ENCODE measurements at places on chromosomes 5 and 9.

DNA sequence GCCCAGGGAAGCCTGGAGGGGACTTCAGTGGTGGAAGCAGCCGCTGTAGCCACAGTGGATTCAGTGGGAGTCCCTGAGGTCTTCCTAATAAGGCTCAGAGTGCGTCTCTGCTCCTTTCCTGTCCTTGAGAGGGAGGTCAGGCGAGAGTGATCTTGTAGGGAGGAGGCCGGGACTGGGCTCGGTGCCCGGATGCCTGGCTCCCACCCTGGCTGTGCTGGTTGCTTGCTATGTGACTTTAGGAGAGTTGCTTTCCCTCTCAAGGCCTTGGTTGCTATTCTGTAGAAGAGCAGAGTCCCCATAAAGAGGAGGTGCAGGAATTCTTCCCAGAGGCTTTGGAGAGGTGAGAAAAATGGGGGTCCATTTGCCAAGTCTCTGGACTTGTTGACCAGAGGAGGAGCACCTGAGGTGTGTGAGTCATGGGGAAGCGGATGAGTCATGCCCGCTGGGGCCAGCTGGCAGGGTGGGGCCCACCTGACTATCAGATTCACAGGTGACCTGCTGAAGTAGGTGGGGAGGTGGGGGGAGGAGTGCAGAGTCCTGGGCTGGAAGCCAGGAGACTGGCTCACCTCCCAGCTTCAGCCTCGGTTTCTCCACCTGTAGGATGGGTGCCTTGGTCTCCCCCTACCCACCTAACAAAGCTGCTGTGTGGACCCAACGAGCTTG, 13.8 kb downstream of the GSN start:
- DNase-seq: no peak

- no peak for DNase-seq
Measured at GRCh38 chr9:6076851-6077250, 61.4 kb upstream of the RANBP6 start.

GRCh38 chr9:98795295-98795955, 930 bp downstream of the ANKS6 start:
- DNase-seq: no peak

GRCh38 chr9:136075134-136075841, 19.8 kb downstream of the NACC2 start:
- no peak for DNase-seq

DNA sequence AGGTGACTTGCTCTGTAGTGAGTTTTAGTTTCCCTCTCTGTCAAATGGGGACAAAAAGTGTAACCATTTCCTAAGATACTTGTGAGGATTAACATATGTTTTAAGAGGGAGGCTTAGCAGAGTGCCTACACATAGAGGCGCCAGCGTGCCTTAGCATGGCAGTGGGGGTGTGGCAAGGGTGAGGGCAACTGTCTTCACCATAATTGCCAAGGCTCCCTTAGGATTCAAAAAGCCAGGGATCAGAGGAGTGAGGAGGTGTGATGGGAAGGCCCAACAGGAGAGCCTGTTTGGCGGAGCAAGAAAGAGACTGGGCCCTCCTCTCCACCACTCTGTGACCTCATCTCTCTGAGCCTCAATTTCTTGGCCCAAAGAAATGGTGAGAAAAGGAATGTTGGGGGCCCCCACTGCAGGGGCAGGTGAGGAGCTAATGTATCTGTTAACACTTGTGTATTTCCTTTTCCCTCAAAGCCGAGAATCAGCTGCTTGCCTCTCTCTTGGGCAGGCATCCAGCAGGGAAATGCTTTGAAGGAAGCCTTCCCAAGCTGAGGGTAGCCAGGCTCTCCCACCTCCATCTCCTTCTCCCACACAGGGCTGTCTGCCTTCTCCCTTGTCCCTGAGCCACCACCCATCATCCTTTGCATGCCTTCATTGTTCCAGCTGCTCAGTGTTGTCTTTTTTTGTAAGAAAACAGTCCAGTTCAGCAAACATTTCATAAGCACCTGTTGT, 76.0 kb downstream of the DAB2IP start:
- no peak for DNase-seq

DNA sequence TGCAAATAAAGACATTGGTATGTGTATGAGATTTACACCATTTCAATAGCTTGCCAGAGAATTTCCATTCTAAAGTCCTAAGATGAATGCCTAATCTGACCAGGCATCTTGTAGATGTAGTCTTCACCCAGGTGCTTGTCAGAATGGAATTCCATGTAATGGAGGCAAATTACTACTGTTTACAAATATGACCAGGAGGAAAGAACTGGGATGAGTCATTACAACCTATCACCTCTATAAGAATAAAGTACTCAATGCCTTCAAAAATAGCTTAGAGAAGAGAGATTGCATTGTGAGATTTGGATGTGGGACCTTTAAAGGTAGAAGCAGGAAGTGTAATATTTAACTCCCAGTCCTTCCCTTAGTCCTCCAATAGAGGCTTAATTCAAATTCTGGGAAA, 507.0 kb upstream of the PTGER4 start:
- DNase-seq: no peak

DNA sequence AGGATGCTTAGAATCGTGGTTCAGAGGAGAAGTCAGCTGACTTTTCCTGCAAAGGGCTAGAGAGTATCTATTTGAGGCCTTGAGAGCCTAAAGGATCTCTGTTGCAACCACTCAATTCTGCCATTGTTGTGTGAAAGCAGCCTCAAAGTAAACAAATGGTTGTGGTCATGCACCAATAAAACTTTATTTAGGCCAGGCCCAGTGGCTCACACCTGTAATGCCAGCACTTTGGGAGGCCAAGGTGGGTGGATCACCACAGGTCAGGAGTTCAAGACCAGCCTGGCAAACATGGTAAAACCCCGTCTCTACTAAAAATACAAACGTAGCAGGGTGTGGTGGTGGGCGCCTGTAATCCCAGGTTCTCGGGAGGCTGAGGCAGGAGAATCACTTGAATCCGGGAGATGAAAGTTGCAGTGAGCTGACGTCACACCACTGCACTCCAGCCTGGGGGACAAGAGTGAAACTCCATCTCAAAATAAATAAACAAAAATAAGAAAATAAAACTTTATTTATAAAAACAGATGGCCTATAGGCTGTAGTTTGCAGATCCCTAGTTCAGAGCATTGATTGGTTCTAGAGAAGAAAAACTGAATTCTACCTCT, 135.9 kb upstream of the KLF4 start:
- no peak for DNase-seq

Measured in stimulated activated CD4-positive, alpha-beta T cell treated with anti-CD3 and anti-CD28 coated beads, Interleukin-1b, Interleukin-23, amount 100 ng/mL, for 4 hours (primary cell).